Calu3 (cell line): ENCODE measurements at places on chromosomes 1 and 21. TPM values are rescaled to one million over a fixed set of nuclear protein-coding genes. Genes with fewer than 3 reads are reported as not detected.

DNA sequence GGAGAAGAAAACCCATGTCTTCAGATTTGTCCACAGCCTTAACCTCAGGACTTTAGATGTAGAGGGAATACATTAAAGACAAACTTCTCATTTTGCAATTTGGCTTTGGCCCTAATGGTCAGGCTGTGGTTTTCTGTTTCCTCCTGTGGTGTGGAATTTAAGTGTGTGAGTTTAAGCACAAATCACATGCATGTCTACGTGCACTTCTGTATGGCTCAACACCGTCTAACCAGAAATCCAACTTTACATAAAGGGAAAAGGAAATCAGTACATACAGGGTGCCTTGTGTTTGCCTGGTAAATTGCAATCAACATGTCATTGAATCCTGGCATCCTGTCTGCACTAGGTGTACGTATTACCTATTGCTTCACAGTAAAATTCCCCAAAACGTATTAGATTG, 1.2 kb upstream of the ZNF124 start:
- DNase-seq = no peak

FHL3 gene
- total RNA-seq = 16.9 and 20.4 TPM in 2 replicates

- no peak for DNase-seq
These were observed 116.7 kb downstream of the ROR1 start for GRCh38 chr1:63890468-63890867.

DNA sequence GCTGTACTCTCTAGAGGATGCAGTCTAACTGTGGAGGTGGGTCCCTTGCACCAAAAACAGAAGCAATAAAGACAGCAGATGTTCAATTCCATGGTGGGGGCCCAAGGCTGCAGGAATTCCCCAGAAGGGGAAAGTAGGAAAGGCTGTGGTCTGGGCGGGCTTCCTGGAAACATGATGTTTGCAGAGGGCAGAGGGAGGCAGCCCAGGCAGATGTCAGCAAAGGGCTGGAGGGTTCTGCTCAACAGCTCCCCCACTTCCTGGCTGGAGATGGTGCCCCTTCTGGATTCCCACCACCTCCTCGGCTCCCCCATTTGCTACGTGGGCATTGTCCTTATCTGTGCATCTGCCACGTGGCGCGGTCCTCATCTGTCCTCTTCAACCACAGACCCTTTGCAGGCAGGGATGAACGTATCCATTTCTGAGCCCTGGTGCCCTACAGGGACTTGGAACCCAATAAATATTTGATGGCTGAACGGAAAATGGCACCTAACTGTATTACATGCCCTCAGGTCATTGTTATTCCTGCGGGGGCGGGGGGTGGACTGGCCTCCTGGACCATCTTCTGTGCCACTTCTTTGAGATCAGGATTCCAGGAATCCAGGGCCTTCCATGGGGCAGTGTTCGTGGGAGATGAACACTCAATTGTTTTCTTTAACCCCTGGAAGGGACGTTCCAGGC, 8.4 kb upstream of the GUCA2B start:
- no peak for DNase-seq

DNA sequence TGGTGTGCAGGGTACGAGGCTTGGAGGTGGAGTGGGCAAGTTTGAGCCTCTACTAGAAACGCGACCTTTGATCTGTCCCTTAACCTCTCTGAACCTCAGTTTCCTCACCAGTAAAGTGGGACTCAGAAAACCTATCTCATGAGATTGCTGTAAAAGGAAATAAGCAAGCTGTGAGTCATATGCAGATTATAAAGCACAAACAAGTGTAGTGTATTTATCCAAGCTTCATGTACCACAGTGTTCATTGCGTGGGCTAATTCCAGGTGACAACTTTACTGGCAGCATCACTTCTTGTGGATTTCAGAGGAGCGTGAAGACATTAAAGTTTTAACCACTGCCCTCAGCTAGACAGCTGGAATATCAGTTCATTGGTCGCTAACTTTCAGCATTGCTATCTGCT, 44.4 kb downstream of the ZNF697 start:
- DNase-seq = no peak
